ENCODE measurements at places on chromosomes 7 and 10.
A peak's percentile ranks its signal among the peaks of the same experiment; 100 is the strongest.

GRCh38 chr10:58818900-58819299 lies 306.2 kb downstream of the BICC1 start:
- peak; percentile 79 for DNase-seq

GRCh38 chr7:28853150-28853549 lies 105.0 kb downstream of the TRIL start:
- no peak for DNase-seq

DNA sequence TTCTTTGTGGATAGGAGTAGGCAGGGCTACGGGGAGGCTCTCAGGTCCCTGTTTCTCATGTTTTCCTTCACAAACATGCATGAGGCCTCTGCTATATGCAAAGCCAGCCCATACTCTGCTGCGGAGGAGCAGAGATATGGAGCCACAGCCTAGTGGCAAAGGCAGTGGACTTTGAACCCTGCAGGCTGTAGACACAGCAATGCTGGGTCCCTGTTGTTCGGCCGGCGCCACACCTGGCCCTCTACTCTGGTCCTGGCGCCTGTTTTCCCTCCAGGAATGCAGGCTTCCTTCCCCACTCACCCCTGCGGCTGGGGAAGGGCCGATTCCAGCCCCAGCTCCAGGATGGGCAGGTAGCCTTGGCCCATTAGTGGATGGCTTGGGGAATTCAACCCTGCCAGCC lies 11.5 kb downstream of the CLRN3 start:
- no peak for DNase-seq

GRCh38 chr7:71497256-71497946 lies 365.5 kb downstream of the GALNT17 start:
- no peak for DNase-seq

- DNase-seq = peak; percentile 45
Measured at GRCh38 chr7:16646472-16647072, 591 bp downstream of the BZW2 start.

GRCh38 chr10:16392531-16393069 lies 44.2 kb upstream of the PTER start:
- DNase-seq = no peak

DNA sequence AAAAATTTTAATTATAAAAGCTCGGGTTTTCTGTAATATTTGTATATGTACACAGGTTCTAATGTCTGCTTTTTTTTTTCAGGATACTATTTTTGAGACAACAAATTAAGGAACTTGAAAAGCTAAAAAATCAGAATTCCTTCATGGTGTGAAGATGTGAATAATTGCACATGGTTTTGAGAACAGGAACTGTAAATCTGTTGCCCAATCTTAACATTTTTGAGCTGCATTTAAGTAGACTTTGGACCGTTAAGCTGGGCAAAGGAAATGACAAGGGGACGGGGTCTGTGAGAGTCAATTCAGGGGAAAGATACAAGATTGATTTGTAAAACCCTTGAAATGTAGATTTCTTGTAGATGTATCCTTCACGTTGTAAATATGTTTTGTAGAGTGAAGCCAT lies 57.9 kb upstream of the BAMBI start:
- DNase-seq = no peak

GRCh38 chr10:89296220-89296648 lies 5.6 kb upstream of the IFIT2 start:
- DNase-seq = no peak

DNA sequence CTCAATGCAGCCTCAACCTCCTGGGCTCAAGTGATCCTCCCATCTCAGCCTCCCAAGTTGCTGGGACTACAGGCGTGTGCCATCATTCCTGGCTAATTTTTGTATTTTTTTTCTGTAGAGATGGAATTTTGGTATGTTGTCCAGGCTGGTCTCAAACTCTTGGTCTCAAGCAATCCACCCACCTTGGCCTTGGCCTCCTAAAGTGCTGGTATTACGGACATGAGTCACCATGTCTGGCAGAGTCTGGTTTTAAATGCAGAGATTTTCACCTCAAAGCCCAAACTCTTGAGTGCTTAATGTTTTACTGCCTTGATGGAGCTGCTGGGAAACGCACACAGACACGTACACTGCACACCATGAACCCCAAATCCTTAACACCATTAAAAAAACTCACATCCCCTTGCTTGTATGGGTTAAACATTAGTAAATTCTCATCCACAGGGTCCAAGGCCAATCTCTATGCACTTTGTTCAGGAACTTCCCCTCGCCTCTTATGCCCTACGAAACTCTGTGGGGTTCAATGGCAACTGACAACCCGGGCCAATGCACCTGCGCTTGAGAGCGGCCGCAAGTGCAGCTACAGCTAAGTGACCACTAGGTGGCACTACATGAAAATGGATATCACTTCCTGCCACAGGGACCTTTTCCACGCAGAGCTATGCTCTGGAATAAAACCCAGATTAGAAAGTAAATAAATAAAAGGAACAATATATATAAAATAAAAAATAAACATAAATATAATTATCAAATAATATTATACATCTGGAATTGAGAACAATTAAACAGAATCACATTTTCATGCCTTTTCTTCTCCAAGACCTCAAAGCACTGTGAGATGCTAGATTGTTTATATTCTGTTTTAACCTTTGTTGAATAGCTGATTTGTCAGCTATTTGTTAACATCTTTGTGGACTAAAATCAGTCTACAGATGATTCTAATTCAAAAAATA lies 66.9 kb upstream of the AFAP1L2 start:
- DNase-seq = peak; percentile 76

- no peak for DNase-seq
Measured at GRCh38 chr10:73015779-73016178, 61.2 kb upstream of the PLA2G12B start.

GRCh38 chr7:47690902-47691558 lies 109.1 kb upstream of the TNS3 start:
- peak; percentile 62 for DNase-seq

- DNase-seq = no peak
Measured at GRCh38 chr10:70784016-70784415, 1.2 kb downstream of the TBATA start.

DNA sequence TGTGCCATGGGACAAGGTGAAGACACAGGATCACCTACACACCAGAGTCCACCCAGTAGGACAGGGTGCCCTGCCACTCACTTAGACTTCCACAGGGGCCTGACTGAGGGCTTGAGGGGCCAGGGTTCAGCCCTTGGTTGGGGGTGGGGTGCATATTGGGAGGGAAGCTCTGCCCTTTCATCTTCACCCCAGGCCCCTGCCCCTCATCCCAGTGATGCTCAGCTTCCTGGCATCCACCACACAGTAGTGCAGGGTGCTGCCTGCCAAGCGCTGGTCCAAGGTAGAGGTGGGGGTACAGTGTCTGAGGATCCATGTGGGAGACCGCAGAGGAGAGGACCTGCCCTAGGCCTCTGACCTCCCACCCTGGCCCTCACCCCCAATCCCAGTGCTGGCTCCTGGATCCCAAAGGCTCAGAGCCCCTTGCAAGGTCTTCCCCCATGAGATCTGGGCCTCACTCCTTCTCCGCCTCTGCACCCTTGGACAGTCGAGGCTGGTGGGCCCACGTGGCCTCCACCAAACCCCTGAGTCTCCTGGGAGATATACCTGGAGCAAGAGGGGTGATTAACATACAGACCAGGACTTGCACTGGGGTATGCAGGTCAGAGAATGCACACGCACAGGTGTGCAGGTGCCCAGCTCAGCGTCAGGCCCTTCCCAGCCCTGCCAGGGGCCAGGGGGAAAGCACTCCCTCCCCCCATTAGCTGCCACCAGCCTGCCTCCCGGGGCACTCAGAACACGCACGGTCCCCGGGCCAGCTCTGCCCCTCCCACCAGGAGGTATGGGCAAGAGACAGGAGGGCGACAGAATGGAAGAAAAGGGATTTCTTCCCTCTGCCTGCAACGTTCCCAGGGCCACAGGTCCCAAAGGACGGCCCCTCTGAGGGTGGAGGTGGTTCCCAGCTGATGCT lies 8.6 kb upstream of the IRF5 start:
- DNase-seq = no peak

- no peak for DNase-seq
Measured at GRCh38 chr10:110179220-110179619, 28.2 kb upstream of the MXI1 start.

DNA sequence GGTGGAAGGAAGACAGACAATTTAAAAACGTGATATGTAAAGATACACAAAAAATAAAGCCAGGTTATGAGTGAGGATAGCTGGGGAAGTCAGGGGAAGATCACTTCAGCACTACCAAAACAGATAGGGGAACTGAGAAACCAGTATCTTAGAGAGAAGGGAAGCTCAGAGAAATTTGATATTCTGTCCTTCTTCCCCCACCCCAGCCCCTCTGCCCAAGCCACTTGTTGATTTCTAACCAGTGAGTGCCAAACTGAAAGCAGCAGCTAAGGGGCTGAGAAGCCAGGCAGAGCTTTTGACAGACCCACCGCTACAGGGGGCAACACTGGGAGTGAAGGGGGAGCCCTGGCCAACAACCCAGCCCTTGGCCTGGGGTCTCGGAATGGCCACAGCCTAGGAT lies 9.1 kb upstream of the SLC29A3 start:
- DNase-seq = no peak

DNA sequence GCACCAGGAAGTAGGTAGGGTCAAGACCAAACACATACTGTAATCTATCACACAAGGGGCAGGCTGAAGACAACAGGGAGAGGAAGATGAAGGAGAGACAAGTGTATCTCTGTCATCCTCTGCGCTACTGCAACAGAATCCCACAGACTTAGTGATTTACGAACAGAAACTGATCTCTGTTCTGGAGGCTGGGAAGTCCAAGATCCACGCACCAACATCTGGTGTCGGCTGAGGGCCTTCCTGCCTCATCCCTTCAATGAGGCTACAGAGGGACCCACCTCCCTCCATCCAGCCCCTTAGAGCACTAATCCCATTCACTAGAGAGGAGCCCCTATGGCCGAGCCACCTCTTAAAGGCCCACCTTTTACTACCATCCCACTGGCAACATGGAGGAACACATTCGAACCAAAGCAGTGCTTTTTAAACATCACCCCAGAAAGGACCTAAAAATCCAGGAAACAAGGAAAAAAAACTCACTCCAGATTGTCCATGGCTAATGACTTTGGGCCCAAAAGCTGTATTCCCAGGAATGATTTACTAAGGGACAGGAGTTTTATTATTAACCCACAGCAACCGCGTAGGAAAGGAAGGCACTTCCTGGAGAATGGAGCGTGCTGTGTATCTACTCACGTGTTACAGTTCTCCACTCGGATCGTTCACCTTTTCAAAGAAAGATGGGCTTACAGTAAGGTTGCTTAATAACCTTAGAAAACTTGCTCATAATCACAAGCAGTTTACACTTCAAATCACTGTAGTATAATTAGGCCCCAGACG lies 4.2 kb downstream of the BNIP3 start:
- no peak for DNase-seq

- peak; percentile 2 for DNase-seq
Measured at GRCh38 chr7:157568770-157569584, 232.2 kb downstream of the DNAJB6 start.

DNA sequence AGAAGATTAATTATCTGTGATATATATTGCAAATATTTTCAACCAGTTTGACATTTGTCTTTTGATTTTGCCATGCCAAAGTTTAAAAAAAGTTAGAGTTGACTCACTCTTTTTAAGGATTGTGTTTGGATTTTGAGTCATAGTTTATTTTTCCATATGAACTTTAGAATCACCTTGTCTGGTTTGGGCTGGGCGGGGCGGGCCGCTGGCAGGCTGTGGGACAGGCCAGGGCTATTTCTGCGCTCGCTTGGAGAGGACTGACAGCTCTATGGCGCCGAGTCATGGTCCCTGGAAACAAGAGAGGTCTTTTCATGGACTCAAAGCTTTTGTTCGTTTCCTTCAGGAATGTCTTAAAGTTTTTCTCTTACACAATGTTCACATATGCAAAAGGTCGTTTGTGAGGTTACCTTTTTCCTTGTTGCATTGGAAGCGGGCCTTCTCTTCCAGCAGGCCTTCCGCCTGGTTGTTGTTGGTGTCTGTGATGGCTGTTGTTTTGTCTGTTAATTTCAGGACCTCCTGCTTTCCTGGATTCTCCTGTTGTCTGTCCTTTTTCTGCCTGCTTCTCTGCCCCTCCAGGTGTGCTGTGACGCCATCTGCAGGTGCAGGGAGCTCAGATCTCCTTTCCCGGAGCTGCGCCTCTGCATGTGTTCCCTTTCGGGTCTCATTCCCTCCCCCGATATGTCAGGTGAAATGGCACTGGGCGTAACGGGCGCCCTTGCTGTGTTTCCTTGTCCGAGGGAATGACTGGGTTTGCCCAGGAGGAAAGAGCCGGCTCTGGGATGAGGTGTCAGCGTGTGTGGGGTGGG lies 53.8 kb downstream of the INPP5A start:
- DNase-seq = peak; percentile 21

GRCh38 chr7:73572767-73573186 lies 5.6 kb downstream of the TBL2 start:
- DNase-seq = no peak

GRCh38 chr10:89478739-89479654 lies 56.4 kb downstream of the SLC16A12 start:
- no peak for DNase-seq

DNA sequence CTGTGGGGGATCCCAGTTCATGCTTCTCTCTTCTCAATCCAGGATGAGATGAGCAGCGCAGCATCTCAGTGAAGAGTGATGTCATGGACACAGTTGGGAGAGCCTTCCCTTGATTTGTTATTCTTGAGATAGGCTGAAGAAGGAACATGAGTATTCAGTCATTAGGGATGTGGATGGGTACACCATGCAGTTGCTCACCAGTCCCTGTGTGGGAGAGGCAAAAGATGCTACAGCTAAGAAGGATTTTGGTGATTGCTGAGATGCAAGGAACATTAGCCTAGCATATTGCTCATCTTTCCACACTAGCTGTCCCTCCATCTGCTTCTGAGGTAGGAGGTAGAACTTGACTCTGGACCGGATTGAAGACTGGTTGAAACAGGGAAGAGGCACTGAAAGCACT lies 179.6 kb downstream of the GALNT17 start:
- DNase-seq = no peak

DNA sequence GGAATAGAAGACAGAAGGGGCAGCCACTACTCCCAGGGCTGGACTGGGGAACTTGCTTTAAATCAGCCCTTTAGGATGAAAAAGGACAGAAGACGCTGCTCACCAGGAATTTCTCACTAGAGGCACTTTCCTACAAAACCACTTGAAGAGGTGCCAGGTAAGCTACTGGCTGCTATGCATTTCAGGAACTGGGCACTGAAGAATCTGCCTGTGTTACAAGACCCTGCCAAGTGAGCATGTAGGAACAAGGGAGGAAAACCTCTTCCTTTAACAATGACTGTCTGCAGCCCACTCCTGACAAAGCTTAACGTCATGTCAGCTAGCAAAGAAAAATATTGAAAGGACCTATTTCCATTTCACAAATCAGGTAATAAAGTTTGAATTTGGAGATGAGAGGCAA lies 5.8 kb upstream of the AGMO start:
- DNase-seq = no peak

DNA sequence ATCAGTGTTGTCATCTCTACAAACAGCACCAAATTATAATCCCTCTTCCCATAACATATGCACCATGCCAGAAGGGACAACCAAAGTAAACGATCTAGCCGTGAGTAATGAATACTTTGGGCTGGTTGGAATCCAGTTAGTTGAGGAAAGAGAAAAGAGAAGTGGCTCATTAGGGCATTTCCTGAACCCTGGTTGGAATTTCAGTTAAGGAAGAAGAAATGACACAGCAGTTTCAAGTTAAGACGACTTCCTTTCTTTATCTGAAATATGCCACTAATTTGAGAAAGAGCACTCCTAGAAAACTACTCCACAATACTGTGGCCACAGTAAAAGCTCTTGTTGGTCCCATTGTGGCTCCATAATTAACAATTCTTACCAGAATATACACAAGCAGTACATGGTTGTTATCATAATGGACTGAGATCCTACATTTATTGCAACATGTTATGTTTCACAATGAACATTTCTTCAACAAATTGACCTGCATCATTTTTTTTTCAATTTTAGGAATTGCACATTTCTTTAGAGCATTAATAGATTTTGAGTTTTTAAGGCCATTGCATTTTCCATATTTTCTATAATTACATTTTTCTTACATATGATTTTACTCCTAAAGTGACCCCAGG lies at the start of gene TFEC:
Gene TFEC (minus strand): TSS at position 113 of the 626 bp plus-strand sequence. CDS start 46,322 bp downstream, outside the sequence.
- DNase-seq = peak; percentile 20
